ENCODE measurements at places on chromosomes 1 and 21. TPM values are rescaled to one million over a fixed set of nuclear protein-coding genes. Genes with fewer than 3 reads are reported as not detected.
A peak's percentile ranks its signal among the peaks of the same experiment; 100 is the strongest.

GRCh38 chr1:204345438-204345841, 14.3 kb downstream of the PLEKHA6 start:
- H3K4me1 ChIP-seq, result peaks cover 27% of the 10 kb centered on the region
- no peak overlapping the region for H3K27ac ChIP-seq
- H3K36me3 ChIP-seq, result no peaks in the 10 kb centered on the region

DNA sequence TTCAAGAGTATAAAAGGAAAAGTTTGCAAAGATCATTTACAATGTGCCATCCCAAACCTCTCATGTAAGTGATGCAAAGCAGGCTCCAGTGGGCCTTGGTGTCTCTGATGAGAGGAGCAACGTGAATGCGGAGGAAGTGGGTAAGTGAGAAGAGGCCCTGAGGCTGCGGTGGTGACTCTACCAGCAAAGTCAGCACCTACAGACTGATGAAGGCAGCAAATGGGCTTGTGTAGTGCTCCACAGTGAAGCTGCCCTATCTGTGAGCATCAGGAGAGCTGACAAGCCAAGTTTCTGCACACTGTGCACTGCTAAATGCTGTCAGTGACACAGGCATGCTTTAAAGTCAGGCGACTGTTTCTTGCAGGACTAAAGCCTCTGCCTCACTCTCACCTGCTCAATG, 15.6 kb upstream of the RAP1A start:
- no peaks in the 10 kb centered on the region for H3K27me3 ChIP-seq
- no peaks in the 10 kb centered on the region for H3K36me3 ChIP-seq
- DNase-seq, result no peak
- H3K4me1 ChIP-seq, result peaks cover 12% of the 10 kb centered on the region

DNA sequence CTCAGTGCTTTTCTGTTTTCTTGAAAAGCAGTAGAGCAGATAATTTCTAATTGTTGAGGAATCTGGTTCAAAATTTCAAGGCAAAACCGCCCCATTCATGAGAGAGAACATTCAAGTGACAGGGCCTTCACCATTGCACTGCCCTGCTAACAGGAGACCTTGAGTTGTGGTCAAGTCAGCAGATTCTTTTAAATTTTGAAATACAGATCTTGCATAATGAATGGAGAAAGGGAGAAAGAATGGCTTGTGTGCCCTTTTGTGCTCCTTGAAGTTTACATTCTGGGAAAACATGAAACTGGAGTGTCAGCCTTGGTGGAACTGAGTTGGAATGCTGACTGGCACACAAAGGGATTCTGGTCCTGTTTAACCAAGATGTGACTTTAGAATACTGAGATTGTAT, 164.5 kb upstream of the UBE2U start:
- H3K4me3 ChIP-seq, result no peak overlapping the region
- H3K36me3 ChIP-seq, result no peaks in the 10 kb centered on the region
- peak overlapping the region; percentile 86 for H3K27ac ChIP-seq
- H3K4me1 ChIP-seq, result peaks cover 58% of the 10 kb centered on the region
- H3K27me3 ChIP-seq, result no peaks in the 10 kb centered on the region
- DNase-seq, result no peak

ATF3 gene
- 20.0 TPM for total RNA-seq

RNF186 gene
- total RNA-seq, result not detected

- peaks cover 66% of the 10 kb centered on the region for H3K27me3 ChIP-seq
- no peaks in the 10 kb centered on the region for H3K36me3 ChIP-seq
- no peaks in the 10 kb centered on the region for H3K4me1 ChIP-seq
- DNase-seq, result no peak
- no peak overlapping the region for H3K27ac ChIP-seq
Measured at GRCh38 chr1:17984583-17984982, 123.0 kb upstream of the IGSF21 start.

DNA sequence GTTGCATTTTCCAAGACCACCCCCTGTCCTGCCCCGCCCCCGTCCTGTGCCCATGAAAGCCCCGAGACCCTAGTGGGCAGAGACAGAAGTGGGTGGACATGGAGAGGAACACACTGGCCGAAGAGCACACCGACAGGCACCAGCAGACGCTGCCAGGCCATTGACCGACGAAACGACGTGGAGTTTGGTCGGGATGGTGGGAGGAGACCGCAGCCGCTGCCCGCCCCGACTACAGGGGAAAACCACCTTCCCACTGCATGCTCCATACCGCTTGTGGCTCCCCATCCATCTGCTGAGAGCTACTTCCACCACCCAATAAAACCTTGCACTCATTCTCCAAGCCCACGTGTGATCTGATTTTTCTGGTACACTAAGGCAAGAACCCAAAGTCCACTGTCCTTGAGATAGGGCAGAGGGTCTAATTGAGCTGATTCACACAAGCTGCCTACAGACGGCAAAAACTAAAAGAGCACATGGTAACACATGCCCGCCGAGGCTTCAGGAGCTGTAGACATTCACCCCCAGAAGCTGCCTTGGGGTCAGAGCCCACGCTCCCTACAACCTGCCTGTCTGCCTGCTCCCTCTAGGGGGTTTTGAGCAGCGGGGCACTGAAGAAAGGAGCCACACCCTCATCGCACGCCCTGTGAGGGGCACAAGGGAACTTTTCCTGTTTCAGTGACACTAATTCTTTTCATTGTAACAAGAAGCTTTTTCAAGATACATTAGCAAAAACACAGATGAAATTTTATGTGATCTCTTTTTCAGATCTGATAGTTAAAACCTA, 81.2 kb upstream of the RAB3GAP2 start:
- H3K36me3 ChIP-seq, result no peaks in the 10 kb centered on the region
- H3K4me3 ChIP-seq, result no peak overlapping the region
- no peaks in the 10 kb centered on the region for H3K27me3 ChIP-seq
- H3K4me1 ChIP-seq, result peaks cover 15% of the 10 kb centered on the region
- H3K27ac ChIP-seq, result no peak overlapping the region

DNA sequence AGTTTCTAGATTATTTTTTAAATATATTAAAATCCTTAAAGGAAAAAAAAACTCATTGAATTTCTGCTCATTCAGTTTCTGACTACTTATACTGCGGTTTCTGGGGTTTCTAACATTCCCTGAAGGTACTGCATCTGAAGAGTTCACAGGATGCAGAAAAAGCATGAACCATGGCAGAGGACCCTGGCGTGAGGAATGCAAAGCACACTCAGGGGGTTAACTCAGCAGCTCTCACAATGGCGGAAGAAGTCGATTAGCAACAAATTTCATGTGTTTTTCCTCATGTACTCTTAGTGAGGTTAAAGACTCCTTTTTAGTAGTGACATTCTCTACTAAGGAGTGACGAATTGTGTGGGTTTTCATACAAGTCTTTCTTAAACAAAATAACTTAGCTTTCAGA, 975.6 kb downstream of the NCAM2 start:
- no peak for DNase-seq
- H3K36me3 ChIP-seq, result no peaks in the 10 kb centered on the region
- H3K4me3 ChIP-seq, result no peak overlapping the region
- H3K27me3 ChIP-seq, result no peaks in the 10 kb centered on the region
- H3K27ac ChIP-seq, result no peak overlapping the region

GRCh38 chr1:87246436-87246835, 82.2 kb upstream of the LMO4 start:
- DNase-seq, result no peak
- H3K4me1 ChIP-seq, result no peaks in the 10 kb centered on the region
- H3K4me3 ChIP-seq, result no peak overlapping the region

DNA sequence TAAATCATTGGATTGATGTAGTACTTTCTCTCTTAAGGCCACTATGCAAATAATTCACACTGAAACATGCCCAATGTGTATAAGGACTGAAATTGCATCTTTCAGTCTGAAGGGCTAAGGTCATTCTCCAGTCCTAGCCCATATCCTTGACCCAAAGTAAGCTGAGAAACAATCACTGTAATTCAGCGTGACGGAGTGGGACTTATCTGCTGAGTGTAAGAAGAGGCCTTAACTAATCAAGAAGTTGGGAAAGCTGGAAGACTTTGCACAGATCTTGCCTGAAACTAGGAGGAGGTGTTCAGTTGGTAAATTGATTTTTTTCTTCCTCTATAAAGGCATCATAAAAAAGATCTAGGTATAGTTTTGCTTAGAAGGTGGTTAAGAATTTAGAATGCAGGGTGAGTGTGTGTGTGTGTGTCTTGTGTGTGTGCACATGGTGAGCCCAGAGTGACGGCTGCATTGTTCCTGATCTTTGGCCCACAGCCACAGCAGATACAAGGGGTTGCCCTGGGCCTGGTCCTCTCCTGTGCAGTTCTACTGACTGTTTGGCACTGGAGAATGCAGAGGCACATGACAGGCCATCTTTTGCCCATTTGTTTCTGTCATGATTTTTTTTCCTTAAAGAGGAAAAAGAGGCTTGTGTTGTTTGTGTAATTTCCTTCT, 13.3 kb upstream of the PPP2R5A start:
- DNase-seq, result peak; percentile 42
- peaks cover 17% of the 10 kb centered on the region for H3K4me1 ChIP-seq
- H3K36me3 ChIP-seq, result no peaks in the 10 kb centered on the region
- peak overlapping the region; percentile 6 for H3K27ac ChIP-seq
- no peaks in the 10 kb centered on the region for H3K27me3 ChIP-seq
- H3K4me3 ChIP-seq, result no peak overlapping the region

GRCh38 chr1:42979896-42980800, 21.5 kb upstream of the SLC2A1 start:
- no peaks in the 10 kb centered on the region for H3K27me3 ChIP-seq
- no peak overlapping the region for H3K4me3 ChIP-seq
- no peak overlapping the region for H3K27ac ChIP-seq
- no peak for DNase-seq
- no peaks in the 10 kb centered on the region for H3K36me3 ChIP-seq

- peaks cover 76% of the 10 kb centered on the region for H3K36me3 ChIP-seq
- DNase-seq, result peak; percentile 52
- H3K27ac ChIP-seq, result no peak overlapping the region
Measured at GRCh38 chr1:15501208-15502032, 22.6 kb downstream of the CASP9 start.

GRCh38 chr1:24204116-24204515, 17.0 kb upstream of the IFNLR1 start:
- no peak overlapping the region for H3K4me3 ChIP-seq
- peaks cover 7% of the 10 kb centered on the region for H3K4me1 ChIP-seq
- DNase-seq, result no peak
- H3K36me3 ChIP-seq, result no peaks in the 10 kb centered on the region
- no peak overlapping the region for H3K27ac ChIP-seq

- H3K36me3 ChIP-seq, result no peaks in the 10 kb centered on the region
- H3K27ac ChIP-seq, result no peak overlapping the region
- H3K4me3 ChIP-seq, result no peak overlapping the region
- DNase-seq, result no peak
- peaks cover 90% of the 10 kb centered on the region for H3K27me3 ChIP-seq
Measured at GRCh38 chr21:33151941-33152731, 77.6 kb upstream of the IFNAR2 start.

ARTN gene
- 0.14 TPM for total RNA-seq

- peaks cover 4% of the 10 kb centered on the region for H3K27me3 ChIP-seq
- no peaks in the 10 kb centered on the region for H3K36me3 ChIP-seq
- no peak overlapping the region for H3K27ac ChIP-seq
- no peak for DNase-seq
- H3K4me3 ChIP-seq, result no peak overlapping the region
- H3K4me1 ChIP-seq, result peaks cover under 1% of the 10 kb centered on the region
Measured at GRCh38 chr1:40620150-40620549, 45.3 kb downstream of the RIMS3 start.

GPR25 gene
- not detected for total RNA-seq

GRCh38 chr1:186027621-186028020, 293.4 kb downstream of the HMCN1 start:
- no peak overlapping the region for H3K4me3 ChIP-seq
- no peaks in the 10 kb centered on the region for H3K4me1 ChIP-seq
- peak overlapping the region; percentile 31 for H3K27ac ChIP-seq
- no peaks in the 10 kb centered on the region for H3K27me3 ChIP-seq

DNA sequence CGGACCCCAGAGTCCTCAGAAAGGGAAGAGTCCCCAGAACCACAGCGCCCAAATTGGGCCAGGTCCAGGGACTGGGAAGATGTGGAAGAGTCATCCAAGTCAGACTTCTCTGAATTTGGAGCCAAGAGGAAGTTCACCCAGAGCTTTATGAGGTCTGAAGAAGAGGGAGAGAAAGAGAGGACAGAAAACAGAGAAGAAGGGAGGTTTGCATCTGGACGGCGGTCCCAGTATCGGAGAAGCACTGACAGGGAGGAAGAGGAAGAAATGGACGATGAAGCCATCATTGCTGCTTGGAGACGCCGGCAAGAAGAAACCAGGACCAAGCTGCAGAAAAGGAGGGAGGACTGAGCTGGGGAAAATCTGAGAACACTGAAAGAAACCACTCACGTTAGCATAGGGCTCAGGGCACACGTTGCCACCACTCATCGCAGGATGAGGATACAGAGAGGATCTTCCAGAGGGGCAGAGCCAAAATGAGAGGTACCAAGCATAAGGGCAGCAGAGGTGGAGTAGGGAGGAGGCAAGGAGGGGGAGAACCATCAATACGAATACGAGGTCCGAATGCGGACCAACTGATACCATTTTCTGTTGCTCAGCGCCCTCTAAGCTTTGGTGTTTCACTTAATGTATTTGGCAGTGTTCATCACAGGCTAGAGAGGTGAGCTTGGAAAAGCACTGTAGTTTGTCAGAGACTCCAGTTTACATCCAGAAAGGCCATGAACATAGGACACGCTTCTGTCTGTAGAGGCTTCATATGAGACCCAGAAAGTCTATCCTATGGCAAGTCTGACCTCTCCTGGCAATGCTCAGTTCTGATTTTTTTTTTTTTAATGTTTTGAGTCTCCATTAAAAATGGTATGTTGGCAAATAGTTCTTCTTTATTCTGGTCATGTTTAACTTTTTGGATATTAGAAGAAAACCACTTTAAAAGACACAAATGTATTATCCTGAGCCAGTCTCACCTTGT, 34.7 kb downstream of the STYXL2 start:
- peaks cover 10% of the 10 kb centered on the region for H3K36me3 ChIP-seq
- no peak for DNase-seq
- peaks cover 11% of the 10 kb centered on the region for H3K27me3 ChIP-seq
- H3K4me1 ChIP-seq, result peaks cover 11% of the 10 kb centered on the region
- H3K27ac ChIP-seq, result no peak overlapping the region

DNA sequence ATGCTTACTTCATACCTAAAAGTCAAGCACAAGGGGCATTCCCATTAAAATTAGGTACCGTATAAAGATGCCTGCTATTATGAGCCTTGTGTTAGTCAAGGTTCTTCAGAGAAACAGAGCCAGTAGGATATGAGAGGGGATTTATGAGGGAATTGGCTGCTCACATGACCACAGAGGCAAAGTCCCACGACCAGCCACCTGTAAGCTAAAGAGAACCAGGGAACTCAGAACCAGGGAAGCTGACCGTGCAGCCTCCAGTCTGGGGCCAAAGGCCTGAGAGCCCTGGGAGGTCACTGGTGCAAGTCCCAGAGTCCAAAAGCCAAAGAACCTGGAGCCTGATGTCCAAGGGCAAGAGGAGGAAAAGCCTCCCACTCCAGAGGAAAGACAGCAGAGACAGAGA, 20.0 kb downstream of the PIGM start:
- no peak overlapping the region for H3K4me3 ChIP-seq
- H3K27me3 ChIP-seq, result no peaks in the 10 kb centered on the region

C1orf53 gene
- 7.8 TPM for total RNA-seq

SPRR2B gene
- total RNA-seq, result not detected

CD1D gene
- total RNA-seq, result 1.4 TPM
